ENCODE measurements at places on chromosomes 11 and 22.

GRCh38 chr22:32127904-32128303, 31.2 kb downstream of the C22orf42 start:
- no peak for DNase-seq

DNA sequence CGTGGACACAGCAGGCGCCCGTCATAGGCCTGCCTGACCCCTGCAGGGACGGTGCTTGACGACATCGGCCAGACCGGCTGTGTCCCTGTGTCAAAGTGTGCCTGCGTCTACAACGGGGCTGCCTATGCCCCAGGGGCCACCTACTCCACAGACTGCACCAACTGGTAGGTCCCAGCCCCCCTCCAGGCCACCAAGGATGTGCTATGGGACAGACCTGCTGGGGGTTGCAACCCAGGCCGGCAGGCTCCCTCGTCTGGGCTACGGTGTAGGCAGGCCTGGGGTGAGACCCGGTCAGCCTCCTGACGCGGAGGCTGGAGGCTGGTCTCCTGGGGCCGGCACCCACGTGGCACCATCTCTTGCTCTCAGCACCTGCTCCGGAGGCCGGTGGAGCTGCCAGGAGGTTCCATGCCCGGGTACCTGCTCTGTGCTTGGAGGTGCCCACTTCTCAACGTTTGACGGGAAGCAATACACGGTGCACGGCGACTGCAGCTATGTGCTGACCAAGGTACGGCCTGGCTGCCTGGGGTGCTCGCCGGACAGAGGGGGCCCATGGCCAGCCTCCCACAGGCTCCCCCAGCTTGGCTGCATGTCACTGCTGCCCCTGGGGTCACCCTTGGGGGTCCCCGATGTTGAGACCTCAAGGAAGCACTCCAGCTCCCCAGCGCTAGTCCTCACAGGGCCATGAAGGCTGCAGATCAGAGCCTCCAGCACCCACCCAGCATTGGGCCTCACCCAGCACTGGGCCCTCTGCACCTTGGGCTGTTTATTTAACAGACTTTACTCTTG, 7.7 kb downstream of the MUC5AC start:
- DNase-seq: no peak

DNA sequence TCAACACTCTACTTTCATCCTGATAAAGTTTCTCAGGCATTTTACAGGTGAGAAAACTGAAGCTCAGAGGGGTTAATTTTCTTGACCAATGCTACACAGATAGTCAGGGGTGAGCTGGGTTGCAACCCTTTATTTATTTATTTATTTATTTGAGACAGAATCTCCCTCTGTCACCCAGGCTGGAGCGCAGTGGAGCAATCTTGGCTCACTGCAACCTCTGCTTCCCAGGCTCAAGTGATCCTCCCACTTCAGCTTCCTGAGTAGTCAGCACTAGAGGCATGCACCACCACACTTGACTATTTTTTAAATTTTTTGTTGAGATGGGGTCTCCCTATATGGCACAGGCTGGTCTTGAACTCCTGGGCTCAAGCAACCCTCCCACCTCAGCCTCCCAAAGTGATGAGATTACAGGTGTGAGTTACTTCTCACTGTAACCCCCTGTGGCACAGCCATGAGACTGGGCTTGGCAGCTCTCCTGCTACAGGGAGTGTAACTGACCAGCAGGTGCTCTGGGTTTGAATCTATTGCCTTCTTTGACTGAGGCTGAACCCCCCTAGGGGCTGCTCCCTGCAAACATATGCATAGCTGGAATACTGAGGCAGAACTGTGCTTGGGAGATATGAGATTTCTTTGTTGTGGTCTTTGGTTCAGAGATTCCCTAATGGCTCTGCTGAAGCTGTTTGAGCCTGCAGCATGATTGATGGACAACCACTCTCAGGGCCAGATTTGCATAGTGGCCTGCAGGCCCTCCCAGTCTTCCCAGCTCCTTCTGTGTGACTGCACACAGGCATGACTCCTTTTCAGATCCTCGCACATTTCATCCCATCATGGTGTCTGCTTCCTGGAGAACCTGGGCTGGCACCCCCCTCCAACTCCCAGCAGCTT, 6.1 kb downstream of the C11orf96 start:
- DNase-seq: no peak

- DNase-seq: no peak
Measured at GRCh38 chr11:46079662-46080061, 41.6 kb downstream of the PHF21A start.

- DNase-seq: no peak
Measured at GRCh38 chr11:68436162-68436888, 24.2 kb upstream of the PPP6R3 start.

Measured in NCI-H2081 (cell line).